ENCODE measurements at places on chromosomes 7 and 10. TPM values are rescaled to one million over a fixed set of nuclear protein-coding genes. Genes with fewer than 3 reads are reported as not detected.

Gene FAM25C
- total RNA-seq = not detected

Gene GRID2IP
- total RNA-seq = not detected

Gene GBX1
- total RNA-seq = not detected

Gene CYP2C19
- total RNA-seq = not detected

Gene SPDYE6
- total RNA-seq = not detected

Gene SDHAF3
- 4.3 TPM for total RNA-seq

Gene NXPH1
- total RNA-seq = not detected

Gene CALML3
- not detected for total RNA-seq

Gene ZNF467
- 1.6 TPM for total RNA-seq

Gene OR2A1
- 0.07 TPM for total RNA-seq

Gene PDE1C
- 89.5 TPM for total RNA-seq

Gene NSUN6
- total RNA-seq = 5.7 TPM

Gene ABI1
- total RNA-seq = 24.0 TPM

Gene HERPUD2
- 31.3 TPM for total RNA-seq

Gene CCL26
- 1.8 TPM for total RNA-seq
